ENCODE measurements at places on chromosomes 16 and 17. TPM values are rescaled to one million over a fixed set of nuclear protein-coding genes. Genes with fewer than 3 reads are reported as not detected.

The SEZ6L2 gene
- total RNA-seq = 22.4 TPM

The VPS9D1 gene
- total RNA-seq = 3.7 TPM

The CXCL16 gene
- total RNA-seq = 19.1 TPM

The WNT3 gene
- 4.4 TPM for total RNA-seq

The G6PC1 gene
- total RNA-seq = not detected

The MARCHF10 gene
- 0.88 TPM for total RNA-seq

The ARL4D gene
- total RNA-seq = 26.8 TPM

The PYCARD gene
- 40.1 TPM for total RNA-seq

The CDH13 gene
- total RNA-seq = not detected

Data from A549 treated with Hydrocortisone at 1 μM for 4 hours (cell line).